ENCODE measurements at places on chromosomes 13 and 19.
A peak's percentile ranks its signal among the peaks of the same experiment; 100 is the strongest.

- H3K27me3 ChIP-seq: peaks cover 29% of the 10 kb centered on the region
- peaks cover 3% of the 10 kb centered on the region for H3K36me3 ChIP-seq
- H3K4me3 ChIP-seq: no peak overlapping the region
Measured at GRCh38 chr19:40598121-40598917, 2.9 kb upstream of the LTBP4 start.

DNA sequence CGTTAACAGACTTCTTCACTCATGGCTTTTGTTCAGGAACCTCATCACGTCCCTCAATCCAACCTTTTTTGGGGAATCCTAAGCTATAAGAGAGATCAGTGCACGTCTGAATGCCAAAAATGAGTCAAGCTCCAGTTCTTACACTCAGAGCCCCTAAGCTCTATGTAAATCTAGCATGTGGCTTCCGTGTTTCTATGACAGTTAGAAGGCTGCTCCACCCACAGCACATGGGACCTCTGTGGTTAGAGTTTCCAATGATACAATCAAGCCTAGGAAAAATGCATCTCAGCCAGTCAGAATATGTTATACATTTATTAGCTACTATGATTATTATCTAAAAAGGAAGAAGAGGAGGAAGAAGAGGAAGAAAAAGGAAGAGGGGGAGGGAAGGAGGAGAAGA is 135.9 kb downstream of the ENOX1 start:
- no peaks in the 10 kb centered on the region for H3K36me3 ChIP-seq
- H3K4me3 ChIP-seq: no peak overlapping the region
- H3K27ac ChIP-seq: no peak overlapping the region
- H3K27me3 ChIP-seq: peaks cover 17% of the 10 kb centered on the region

- H3K27ac ChIP-seq: no peak overlapping the region
- no peaks in the 10 kb centered on the region for H3K27me3 ChIP-seq
- no peaks in the 10 kb centered on the region for H3K36me3 ChIP-seq
- no peaks in the 10 kb centered on the region for H3K4me1 ChIP-seq
- no peak for DNase-seq
Measured at GRCh38 chr19:48539503-48540096, 12.4 kb upstream of the SULT2B1 start.

GRCh38 chr19:54415901-54416673 is 823 bp downstream of the TTYH1 start:
- no peaks in the 10 kb centered on the region for H3K36me3 ChIP-seq
- H3K27me3 ChIP-seq: peaks cover 41% of the 10 kb centered on the region
- peaks cover 16% of the 10 kb centered on the region for H3K4me1 ChIP-seq
- DNase-seq: no peak
- no peak overlapping the region for H3K4me3 ChIP-seq
- no peak overlapping the region for H3K27ac ChIP-seq

- H3K4me1 ChIP-seq: peaks cover 73% of the 10 kb centered on the region
- H3K36me3 ChIP-seq: peaks cover 47% of the 10 kb centered on the region
- H3K27ac ChIP-seq: peak overlapping the region; percentile 97
- H3K27me3 ChIP-seq: no peaks in the 10 kb centered on the region
Measured at GRCh38 chr19:55255618-55256423, 3.0 kb downstream of the PPP6R1 start.

DNA sequence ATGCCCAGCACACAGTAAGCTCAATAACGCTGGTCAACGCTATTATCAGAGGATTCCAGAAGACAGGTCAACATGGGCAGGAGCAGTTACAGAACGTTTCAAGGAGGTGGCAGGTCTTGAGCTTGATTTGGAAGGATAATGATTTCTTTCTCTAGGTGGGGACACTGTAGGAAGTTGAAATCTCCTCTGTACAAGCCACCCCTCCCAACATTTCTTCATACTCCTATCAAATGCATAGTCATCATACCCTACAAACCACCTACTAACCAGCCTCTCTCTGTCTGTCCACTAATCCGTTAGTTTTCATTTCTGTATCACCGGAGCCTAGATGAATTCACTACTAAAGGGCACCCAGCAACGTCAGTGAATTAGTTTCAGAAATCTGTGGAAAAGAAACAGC is 1.3 kb downstream of the ATP7B start:
- peak overlapping the region; percentile 92 for H3K4me3 ChIP-seq
- no peak overlapping the region for H3K27ac ChIP-seq
- peaks cover 12% of the 10 kb centered on the region for H3K4me1 ChIP-seq
- H3K36me3 ChIP-seq: peaks cover 4% of the 10 kb centered on the region

- peak; percentile 66 for DNase-seq
- H3K27ac ChIP-seq: peak overlapping the region; percentile 32
- H3K4me1 ChIP-seq: peaks cover 14% of the 10 kb centered on the region
- peak overlapping the region; percentile 73 for H3K4me3 ChIP-seq
- H3K27me3 ChIP-seq: no peaks in the 10 kb centered on the region
Measured at GRCh38 chr19:4815426-4816201, 15.9 kb downstream of the TICAM1 start.

DNA sequence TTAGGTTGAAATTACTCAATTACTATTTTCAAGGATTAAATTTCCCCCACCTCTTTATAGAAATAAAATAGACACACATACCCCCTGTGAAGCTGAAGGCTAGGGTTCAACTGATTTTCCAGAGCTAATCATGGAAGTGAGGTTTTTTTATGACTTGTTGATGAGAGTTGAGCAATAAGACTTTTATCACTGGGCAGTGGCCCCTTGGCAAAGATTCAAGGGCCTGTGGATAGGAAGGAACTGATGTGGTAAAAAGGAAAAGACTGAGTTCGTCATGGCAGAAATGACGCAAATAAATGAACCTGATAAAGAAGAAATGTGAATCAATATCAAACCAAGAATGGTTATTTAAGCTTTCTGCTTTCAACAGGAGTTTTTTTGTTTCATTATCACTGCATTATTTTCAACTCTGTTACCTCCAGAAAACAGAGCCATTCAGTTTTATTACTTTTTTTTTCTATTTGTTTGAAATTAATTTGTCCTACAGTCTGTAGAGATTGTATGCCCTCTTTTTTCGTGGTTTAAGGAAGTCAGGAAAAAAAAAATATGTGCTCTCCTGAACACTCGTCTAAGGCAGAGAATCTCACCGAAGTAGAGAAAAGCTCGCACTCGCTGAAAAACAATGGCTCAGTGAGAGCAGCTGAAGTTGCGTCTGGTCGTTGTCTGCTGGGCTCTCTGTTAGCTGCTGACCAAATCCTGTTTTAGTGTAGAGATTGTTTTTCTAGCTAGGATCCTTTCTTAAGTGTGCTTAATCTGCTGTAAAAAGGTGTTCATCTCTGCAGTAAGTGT is 38.9 kb downstream of the STOML3 start:
- DNase-seq: no peak
- H3K4me1 ChIP-seq: no peaks in the 10 kb centered on the region
- no peaks in the 10 kb centered on the region for H3K36me3 ChIP-seq
- no peak overlapping the region for H3K27ac ChIP-seq

All from effector memory CD8-positive, alpha-beta T cell (primary cell).